ENCODE measurements at places on chromosomes 6 and 20. TPM values are rescaled to one million over a fixed set of nuclear protein-coding genes. Genes with fewer than 3 reads are reported as not detected.
A peak's percentile ranks its signal among the peaks of the same experiment; 100 is the strongest.

DNA sequence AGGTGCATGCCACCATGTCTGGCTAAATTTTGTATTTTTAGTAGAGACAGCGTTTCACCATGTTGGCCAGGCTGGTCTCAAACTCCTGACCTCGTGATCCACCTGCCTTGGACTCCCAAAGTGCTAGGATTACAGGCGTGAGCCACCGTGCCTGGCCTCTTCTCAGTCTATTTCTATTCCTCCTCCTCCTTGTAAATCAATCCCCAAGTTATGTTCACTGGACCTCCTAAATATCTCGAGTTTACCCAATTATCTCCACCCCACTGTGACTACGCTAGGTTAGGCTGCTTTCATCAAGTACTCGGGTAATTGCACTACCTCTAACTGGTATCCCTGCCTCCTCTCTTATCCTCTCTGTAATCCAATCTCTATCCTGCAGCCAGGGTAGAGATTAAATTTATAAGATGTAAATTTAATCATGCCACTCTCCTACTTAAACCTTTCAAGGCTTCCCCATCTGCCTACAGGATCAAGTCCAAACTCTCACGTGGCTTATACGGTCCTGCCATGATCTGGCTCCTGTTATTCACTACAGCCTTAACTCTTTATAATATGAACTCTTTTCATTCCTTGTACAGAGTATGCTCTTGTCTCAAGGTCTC lies 837 bp upstream of the MAD2L1BP start:
- H3K27me3 ChIP-seq: no peaks in the 10 kb centered on the region
- peak overlapping the region; percentile 99 for H3K4me3 ChIP-seq
- H3K4me1 ChIP-seq: peaks cover 64% of the 10 kb centered on the region
- peak overlapping the region; percentile 98 for H3K27ac ChIP-seq

DNA sequence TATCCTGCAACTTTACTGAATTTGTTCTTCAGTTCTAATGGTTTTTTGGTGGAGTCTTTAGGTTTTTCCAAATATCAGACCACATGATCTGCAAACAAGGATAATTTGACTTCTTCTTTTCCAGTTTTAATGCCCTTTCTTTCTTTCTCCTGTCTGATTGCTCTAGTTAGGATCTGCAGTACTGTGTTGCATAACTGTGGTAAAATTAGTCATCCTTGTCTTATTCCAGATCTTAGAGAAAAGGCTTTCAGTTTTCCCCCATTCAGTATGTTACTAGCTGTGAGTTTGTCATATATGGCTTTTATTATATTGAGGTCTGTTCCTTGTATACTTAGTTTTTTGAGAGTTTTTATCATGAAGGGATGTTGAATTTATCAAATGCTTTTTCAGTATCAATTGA lies 4.3 kb downstream of the MICA start:
- no peak overlapping the region for H3K4me3 ChIP-seq
- no peaks in the 10 kb centered on the region for H3K36me3 ChIP-seq
- peak overlapping the region; percentile 44 for H3K27ac ChIP-seq
- H3K27me3 ChIP-seq: no peaks in the 10 kb centered on the region

DNA sequence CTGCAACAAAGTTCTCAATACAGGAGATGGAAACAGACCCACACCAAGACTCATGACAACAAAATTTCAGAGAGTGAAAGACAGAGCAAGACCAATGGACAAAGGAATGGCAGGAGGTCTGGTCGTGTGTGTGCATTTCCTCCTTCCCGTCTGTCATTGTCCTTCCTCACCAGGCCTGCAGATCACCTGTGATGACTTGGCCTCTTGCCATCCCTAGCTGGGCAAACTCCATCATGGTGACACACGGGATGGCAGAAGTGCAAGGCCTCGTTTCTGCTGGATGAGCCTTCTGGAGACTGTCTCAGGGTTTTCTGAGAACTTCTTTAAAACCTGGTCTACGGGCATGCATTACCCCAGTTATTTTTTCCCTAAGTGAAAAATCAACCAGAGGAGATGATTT lies 49.2 kb downstream of the RPP21 start:
- H3K27me3 ChIP-seq: peaks cover 86% of the 10 kb centered on the region
- no peak for DNase-seq
- H3K4me3 ChIP-seq: no peak overlapping the region
- no peaks in the 10 kb centered on the region for H3K4me1 ChIP-seq
- H3K27ac ChIP-seq: no peak overlapping the region

DNA sequence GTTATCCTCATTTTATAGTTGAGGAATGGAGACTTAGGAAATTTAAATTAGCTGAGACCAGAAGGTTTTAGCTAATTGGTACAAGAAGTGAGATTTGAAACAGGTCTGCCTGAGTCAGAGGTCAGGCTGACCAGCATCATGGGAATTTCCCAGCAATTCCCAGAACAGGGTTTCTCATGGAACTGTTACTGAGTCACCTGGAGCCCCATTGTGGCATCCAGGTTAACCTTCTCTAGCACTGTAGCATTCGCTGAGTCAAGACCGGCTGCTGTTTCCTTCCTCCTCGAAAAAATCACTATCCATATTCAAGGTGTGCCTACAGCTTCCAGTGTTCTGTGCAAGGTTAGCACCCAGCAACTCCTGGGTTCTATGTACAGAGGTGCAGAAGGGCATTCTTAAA lies 238.0 kb upstream of the MAN1A1 start:
- H3K36me3 ChIP-seq: no peaks in the 10 kb centered on the region
- no peak overlapping the region for H3K27ac ChIP-seq
- no peak for DNase-seq
- no peak overlapping the region for H3K4me3 ChIP-seq

Gene COL9A3
- 2.2 TPM for total RNA-seq

Gene GLO1
- total RNA-seq: 30.7 TPM

Gene FAM162B
- total RNA-seq: not detected

- peaks cover 5% of the 10 kb centered on the region for H3K4me1 ChIP-seq
- no peak overlapping the region for H3K27ac ChIP-seq
- H3K27me3 ChIP-seq: peaks cover 29% of the 10 kb centered on the region
- H3K4me3 ChIP-seq: no peak overlapping the region
- no peaks in the 10 kb centered on the region for H3K36me3 ChIP-seq
- no peak for DNase-seq
Observed at GRCh38 chr20:62570403-62570802, 71.9 kb upstream of the SLCO4A1 start.
